CD4-positive, CD25-positive, alpha-beta regulatory T cell (primary cell): ENCODE measurements at places on chromosomes 7 and 10.

GRCh38 chr7:87561102-87561501 lies 39.6 kb downstream of the ABCB1 start:
- no peak for DNase-seq
- H3K4me1 ChIP-seq = no peaks in the 10 kb centered on the region
- no peaks in the 10 kb centered on the region for H3K36me3 ChIP-seq
- H3K4me3 ChIP-seq = no peak overlapping the region

- no peak overlapping the region for H3K4me3 ChIP-seq
- H3K4me1 ChIP-seq = peaks cover 44% of the 10 kb centered on the region
- H3K36me3 ChIP-seq = no peaks in the 10 kb centered on the region
- DNase-seq = no peak
- peaks cover 42% of the 10 kb centered on the region for H3K27me3 ChIP-seq
Measured at GRCh38 chr7:101174322-101174854, 5.7 kb downstream of the NAT16 start.

DNA sequence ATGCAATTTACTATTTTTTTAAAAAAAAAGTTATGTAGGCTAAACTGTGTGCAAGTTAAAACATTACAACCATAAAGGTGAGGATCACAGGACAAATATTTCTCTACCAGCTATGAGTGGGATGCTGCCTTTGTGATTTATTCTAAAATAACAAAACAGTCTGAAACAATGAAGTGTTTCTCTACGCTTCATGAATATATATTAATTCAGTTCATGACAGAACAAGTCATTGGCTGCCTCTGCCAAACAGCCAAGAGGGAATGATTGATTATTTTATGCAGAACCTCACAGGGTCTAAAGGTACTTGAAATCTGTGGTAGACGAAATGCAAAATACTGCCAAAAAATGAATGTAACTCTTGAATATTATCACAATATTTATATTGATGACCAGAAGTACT lies 29.0 kb upstream of the SOSTDC1 start:
- no peaks in the 10 kb centered on the region for H3K36me3 ChIP-seq
- H3K27ac ChIP-seq = no peak overlapping the region
- no peak overlapping the region for H3K4me3 ChIP-seq
- no peaks in the 10 kb centered on the region for H3K4me1 ChIP-seq
- H3K27me3 ChIP-seq = no peaks in the 10 kb centered on the region

GRCh38 chr7:115494529-115495147 lies 535.9 kb downstream of the TFEC start:
- no peaks in the 10 kb centered on the region for H3K36me3 ChIP-seq
- no peaks in the 10 kb centered on the region for H3K27me3 ChIP-seq
- no peak overlapping the region for H3K4me3 ChIP-seq
- no peak overlapping the region for H3K27ac ChIP-seq

GRCh38 chr10:35874311-35875015 lies 232.4 kb upstream of the FZD8 start:
- no peaks in the 10 kb centered on the region for H3K4me1 ChIP-seq
- H3K4me3 ChIP-seq = no peak overlapping the region
- no peaks in the 10 kb centered on the region for H3K27me3 ChIP-seq
- no peak for DNase-seq
- no peak overlapping the region for H3K27ac ChIP-seq
- no peaks in the 10 kb centered on the region for H3K36me3 ChIP-seq

DNA sequence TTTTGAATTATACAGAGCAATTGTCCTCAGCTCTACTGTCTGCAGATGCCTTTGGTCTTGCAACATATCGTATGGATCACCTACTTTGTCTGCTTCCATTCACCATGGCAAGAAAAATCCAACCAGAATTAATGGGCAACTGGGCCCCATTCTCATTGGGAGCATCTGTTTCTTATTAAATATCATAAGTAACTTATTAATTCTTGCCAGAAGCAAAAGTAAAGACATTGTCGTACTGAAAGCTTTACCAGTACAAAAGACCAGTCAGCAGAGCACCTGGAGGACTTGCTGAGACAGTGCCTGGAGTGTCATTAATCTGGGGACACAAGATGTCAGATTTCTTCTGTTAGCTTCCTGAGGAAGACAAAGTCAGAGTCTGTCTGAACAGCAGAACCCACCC lies 404.5 kb downstream of the INHBA start:
- no peaks in the 10 kb centered on the region for H3K4me1 ChIP-seq
- H3K36me3 ChIP-seq = no peaks in the 10 kb centered on the region
- no peak overlapping the region for H3K4me3 ChIP-seq
